Globus pallidus (tissue), 1 donor: ENCODE measurements at places on chromosomes 1 and 21.

- DNase-seq, result no peak
Observed at GRCh38 chr1:90443354-90443753, 273.7 kb downstream of the BARHL2 start.

GRCh38 chr1:203678943-203679661 lies 52.5 kb downstream of the ATP2B4 start:
- DNase-seq, result no peak

- no peak for DNase-seq
Observed at GRCh38 chr1:167790117-167790516, 68.3 kb downstream of the MPZL1 start.

- no peak for DNase-seq
Observed at GRCh38 chr1:117967881-117968280, 38.3 kb downstream of the WDR3 start.

DNA sequence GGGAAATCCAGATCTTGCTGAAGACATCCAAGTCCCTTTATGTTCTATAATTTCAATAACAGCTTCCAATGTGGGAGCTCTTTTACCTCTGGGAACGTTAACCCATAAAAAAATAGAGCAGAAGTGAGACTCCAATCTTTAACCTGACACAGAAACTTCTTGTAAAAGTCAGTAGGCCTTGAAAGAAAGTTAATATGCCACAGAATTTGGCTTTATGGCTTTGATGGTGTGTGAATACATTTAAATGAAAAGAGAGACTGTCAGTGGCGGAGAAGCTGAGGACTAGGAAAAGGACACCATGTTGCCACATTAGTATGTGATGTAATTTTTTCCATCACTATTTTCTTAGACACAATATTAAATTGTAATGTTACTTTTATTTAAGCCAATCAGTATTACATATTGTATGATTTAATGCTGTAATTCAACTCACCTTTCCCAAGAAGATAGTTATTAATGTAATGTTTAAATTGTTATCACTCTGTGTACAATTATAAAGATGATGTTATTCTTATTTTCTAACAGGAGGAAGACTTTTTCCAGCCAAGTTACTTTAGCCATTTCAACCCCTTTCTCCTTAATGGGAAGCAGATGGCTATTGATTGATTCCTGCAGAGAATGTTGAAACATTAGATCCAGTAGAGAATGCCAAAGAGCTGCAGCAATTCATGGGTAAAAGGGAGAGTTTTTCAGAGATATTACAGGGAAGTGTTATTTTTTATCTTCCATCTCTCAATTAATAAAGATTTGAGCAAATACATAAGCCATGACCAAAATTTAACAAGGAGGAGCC lies 17.5 kb upstream of the CLDN8 start:
- no peak for DNase-seq

DNA sequence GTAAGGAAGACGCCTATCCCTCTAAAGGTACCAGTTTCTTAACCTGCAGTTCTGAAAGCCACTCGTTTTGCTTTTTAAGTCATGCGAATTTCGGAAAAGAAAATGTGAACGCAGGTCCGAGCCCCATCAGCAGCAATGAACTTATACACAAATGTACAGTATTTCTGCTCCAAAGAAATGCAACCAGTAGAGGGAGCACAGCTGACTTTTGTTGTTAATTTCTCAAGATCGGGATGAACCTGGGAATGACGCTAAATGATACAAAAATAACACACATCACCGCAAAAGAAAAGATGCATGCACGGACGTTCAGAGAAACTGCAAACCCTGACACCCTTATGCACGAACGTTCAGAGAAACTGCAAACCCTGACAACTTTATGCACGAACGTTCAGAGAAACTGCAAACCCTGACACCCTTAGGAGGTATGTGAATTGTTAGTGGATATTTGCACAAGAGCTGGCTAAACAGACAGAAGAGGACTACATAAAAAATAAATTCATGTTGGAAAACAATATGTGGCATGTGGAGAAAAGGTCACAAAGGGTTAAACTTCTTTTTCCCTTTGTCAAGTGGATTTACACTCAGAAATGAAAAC lies 3.5 kb upstream of the TIAM1 start:
- DNase-seq, result peak; percentile 61

GRCh38 chr1:8374812-8375211 lies 56.9 kb downstream of the SLC45A1 start:
- no peak for DNase-seq

DNA sequence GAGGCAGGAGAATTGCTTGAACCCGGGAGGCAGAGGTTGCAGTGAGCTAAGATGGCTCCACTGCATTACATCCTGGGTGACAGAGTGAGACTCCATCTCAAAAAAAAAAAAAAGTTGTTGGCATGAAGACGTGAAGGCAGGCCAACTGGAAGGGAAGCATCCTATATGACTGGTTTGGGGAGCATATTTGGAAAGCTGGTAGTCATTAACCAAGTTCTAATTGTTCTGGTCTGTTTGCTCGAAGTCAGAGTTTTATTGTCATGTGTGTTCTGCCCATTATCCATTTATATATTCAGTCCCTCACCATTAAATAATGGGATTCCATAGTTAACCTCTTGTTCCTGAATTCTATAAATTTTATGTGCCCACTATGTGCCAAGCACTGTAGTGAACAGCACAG lies 3.3 kb upstream of the GLRX2 start:
- no peak for DNase-seq

DNA sequence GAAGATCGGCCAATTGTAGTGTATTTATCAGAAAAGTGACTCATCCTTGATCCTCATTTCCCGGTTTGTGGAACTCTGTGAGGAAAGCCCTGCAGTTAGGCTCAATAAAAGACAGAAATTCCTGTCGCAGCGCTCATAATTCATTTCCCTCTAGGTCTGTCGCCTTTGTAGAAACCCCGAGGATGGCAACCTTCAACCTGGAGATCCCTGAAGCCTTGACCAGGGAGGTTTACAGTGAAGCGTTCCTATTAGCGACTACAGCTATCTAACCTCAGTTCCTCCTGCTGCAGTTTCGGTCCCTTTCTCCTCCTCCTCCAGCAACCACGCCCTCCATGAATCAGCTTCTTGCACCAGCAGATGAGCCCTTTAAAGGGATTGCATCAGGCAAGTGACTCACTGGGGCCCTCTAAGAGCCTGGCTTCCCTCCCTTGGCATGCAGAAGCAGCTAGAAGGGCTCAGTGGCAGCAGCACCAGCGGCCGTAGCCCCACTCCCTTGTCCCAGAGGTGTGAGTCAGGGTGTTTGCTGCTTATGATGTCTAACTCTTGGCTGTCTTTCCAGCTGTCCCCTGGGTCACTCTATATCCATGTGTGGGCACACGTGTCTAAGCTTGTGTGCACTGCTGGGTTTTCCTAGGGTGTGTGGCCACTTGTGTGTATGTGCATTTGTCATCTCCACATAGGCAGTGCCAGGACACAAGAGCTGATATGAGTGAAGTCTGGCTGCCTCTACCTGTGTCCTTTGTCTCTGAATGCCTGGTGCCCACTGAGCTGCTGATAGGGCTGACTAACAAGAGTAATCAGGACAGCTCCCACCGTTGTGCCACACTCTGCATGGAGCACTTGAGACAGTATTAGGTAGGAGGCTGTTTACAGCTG lies 779 bp upstream of the STK40 start:
- peak; percentile 88 for DNase-seq

- DNase-seq, result no peak
Observed at GRCh38 chr1:25505656-25506385, 37.6 kb upstream of the LDLRAP1 start.

- DNase-seq, result no peak
Observed at GRCh38 chr1:229464672-229465071, 30.8 kb upstream of the ACTA1 start.

DNA sequence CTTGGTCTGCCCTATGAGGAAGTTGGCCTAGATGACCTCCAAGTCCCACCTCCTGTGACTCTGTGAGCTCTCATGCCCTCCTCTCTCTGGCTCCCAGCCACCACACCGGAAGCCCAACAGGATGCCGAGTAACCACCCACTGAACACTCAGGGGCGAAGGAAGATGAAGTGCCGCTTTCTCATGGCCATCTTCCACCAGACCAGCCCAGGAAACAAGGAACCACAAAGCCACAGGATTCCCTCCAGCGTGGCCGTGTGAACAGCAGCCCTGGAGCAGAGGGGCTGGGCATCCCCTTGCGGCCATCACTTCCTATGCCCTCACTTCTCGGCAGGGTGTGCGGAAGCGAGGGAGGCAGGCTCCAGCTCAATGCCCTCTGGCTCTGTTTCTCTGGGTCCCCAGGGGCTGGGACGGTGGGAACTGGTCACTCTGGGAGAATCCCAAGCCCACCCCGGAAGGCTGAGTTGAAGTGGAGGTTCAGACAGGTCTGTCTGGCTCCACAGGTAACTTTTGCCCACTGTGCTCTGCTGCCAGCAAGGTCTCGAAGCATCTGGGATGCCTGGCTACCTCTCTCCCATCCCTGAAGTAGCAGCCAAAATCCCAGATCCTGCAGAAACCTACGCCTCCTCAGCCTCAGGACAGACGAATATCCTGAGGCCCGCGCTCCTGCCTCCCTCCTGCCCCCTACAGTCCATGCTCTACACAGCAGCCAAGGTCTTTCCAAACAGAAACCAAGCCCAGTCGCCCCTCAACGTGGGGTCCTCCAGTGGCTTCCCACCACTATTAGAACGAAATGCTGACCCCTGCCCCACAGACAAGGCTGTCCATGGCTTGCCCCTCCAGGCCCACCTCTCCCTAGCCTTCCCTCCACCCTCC lies 44.2 kb upstream of the ECE1 start:
- DNase-seq, result no peak

GRCh38 chr1:6961905-6962477 lies 176.7 kb downstream of the CAMTA1 start:
- no peak for DNase-seq

DNA sequence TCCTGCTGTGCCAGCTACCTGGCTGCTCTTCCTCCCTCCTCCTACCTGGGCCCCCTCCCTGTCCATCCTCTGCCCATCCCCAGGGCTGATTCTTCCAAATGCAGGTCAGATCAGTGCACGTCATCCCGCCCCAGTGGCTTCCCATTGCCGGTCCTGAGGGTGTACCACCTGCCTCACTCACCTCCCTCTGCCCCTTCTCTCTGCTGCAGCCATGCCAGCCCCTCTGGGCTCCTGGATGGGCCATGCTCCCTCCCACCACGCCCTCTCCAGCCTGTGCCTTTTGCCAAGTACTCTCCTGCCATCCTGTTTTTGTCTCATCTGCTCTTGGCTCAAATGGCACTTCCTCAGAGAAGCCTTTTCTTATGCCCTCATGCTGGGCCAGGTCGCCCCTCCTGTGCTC lies 95.8 kb downstream of the ARHGEF10L start:
- no peak for DNase-seq
